Stimulated activated CD4-positive, alpha-beta T cell treated with anti-CD3 and anti-CD28 coated beads, TNF-alpha, amount 100 ng/mL, for 24 hours (primary cell): ENCODE measurements at places on chromosomes 1 and 21.

DNA sequence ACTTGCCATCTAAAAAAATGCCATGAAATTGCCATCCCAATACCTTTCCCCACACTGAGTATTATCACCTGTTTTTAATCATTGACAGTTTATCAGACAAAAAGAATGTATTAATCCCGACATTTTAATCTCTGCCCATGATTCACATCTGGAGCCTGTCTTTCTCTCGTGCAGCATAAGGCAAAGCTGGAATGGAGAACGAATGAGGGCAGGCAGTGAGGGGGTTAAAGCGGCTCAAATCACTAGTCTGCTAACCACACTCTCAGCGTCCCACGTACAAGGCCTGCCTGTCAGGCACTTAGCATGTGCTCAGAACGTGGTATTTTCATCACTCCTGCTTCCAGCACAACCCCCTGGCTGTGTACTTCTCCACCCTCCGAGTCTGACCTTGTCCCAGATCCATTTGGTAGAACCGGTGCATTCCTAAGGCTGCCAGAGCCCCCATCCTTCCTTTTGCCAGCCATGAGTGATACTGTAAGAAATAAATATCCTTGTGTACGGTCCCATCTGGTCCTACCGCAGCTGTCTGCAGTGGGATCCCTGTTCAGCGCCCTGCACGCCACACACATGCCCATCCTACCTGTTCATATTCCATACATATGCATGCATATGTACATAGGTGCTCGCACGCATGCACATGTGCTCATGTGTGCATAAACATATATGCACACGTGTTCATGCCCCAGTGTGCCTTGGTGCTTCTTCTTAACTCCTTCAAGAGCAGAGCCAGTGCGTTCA, 34.6 kb upstream of the FHAD1 start:
- DNase-seq, result no peak

DNA sequence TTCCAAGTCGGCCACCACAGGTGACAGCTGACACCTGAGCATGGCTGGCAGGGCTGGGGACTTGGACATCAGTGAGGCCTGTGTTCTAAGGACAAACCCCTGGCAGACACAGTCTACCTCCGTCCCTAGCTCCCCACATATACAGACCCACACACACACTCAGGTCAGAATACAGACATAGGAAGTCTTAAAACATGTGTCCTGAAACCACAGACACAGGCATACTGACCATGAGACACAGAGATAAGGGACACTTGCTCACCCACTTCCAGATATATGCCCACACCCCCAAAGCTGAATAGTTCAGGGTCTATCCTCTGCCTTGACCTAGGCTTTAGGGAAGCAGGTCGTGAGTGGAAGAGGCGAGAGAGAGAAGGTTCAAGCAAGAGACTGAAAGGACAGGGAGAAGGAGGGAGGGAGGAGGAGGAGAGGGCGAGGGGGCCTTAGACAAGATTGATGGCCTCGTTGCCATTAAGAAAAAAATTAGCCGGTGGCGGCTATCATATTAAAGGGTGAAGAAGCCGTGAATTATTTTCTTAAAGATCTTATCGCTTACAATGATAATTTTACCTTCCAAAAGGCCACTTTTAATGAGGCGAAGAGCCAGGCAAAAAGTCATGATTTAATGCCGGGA, 49.9 kb downstream of the TMEM53 start:
- DNase-seq, result no peak

DNA sequence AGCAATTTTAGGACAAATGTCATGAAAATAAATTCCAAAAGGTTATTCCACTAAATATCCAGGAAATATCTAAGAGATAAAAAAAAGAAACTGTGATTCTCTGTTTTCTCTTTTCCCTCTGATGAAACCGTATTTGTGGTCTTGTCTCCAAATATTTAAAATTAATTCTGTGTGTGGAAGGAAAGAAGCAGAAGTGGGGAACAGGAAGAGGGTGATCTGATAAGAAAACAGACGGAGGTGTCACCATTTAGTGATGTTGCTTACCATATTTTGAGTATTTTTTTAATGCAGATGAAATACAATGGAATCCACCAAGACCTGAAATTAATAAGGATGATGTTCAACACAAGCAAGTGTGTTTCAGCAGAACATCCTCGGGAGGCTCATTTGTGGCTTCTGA, 29.6 kb downstream of the CLCA1 start:
- DNase-seq, result no peak

DNA sequence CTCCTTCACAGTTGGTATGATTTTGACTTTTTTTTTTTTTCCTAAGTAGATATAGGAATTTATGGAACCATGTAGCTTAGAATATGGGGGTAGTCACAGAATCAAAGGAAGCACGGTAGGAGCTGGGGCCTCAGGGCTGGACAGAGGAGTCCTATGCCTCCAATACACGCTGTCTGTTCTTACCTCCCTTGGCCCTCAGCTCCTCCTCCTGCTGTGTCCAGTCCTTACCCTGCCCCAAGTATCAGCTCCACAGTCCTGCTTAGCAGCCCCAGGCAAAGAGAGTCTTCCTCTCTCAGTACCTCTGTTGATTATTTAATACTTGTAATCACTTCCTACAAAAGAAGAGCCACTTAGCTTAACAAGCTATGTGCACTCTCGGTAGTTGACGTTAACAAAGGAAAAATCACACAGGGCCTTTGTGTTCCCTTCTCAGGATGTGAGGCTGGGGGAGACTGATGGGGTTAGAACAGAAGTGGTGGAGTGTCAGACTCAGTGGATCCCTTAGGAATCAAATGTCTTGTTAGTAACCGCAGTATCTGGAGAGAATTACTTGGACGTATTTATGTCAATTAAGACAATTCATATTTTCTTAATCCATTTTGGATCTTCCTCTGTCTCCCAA, 292.3 kb downstream of the HHAT start:
- no peak for DNase-seq

- no peak for DNase-seq
These were observed 35.4 kb upstream of the BCL10 start for GRCh38 chr1:85311818-85312217.

GRCh38 chr1:12168451-12169160, 1.8 kb downstream of the TNFRSF1B start:
- no peak for DNase-seq

- DNase-seq, result no peak
These were observed 24.2 kb downstream of the PTPRU start for GRCh38 chr1:29260531-29260930.
